Naive B cell (primary cell): ENCODE measurements at places on chromosomes 2 and 18. TPM values are rescaled to one million over a fixed set of nuclear protein-coding genes. Genes with fewer than 3 reads are reported as not detected.

DNA sequence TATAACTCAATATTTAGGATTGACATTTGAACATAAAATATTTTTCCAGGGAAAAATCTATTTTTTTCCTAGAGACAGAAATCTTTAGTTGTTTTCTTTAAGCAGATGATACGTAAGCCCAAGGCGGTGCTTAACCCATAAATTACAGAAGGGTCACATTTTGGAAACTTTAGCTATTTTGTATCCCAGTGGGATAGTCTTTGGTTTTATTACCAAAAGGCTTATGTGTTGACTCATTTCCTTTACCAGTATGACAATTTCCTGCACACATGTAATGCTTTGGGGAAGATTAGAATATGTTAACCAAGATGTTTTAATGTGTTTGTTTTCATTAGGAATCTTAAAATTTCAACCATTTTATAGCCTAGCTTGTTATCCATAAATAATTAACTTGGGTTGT, 24.8 kb downstream of the DYNC1I2 start:
- DNase-seq: no peak

GRCh38 chr2:205658572-205658971, 23.7 kb upstream of the NRP2 start:
- DNase-seq: no peak

GRCh38 chr2:79619976-79620375, 107.1 kb downstream of the CTNNA2 start:
- no peak for DNase-seq

DNA sequence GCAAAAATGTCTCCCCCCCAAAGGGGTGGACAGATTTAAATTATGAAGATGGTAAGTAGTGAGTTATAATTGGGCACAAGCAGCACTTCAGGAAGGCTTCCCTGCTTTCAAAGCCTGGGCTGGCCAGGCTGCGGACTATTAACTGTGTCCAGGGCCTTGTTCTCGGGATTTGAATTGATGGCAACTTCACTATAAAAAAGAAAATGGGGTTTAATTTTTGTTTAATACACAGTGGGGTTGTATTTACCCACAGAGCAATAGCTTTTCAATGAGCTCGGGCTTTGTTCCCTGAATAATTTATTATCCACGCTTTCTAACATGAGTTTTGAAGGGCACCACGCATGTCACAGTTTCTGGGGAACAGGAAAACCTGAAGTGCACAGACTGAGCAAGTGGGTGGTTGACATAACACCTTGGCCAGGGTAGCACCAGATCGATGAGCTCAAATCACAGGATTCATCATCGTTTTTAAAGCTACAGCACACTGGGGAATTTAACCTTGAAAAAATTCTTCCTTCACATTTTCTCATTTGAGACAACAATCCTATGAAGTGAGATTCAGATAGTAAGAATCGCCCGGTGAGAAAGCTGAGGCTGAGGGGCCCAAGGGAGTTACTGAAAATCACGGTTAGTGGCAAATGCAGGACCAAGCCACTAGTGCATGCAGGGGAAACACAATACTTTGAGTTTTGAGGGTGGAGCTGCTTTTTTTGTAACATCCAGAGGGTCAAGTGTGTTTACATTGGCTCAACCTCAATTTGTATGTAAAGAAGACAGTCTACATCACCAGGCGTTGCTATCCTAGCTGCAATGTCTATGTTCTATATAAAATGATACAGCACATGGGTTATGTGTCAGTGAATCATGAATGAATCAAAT, 28.9 kb upstream of the LMAN1 start:
- DNase-seq: no peak

The ASB3 gene
- polyA plus RNA-seq: 20.6 TPM

GRCh38 chr2:72128843-72129227, 18.8 kb downstream of the CYP26B1 start:
- no peak for DNase-seq

GRCh38 chr2:222610746-222611145, 45.1 kb downstream of the FARSB start:
- DNase-seq: no peak

The CAVIN2 gene
- polyA plus RNA-seq: 8.5 TPM

The DSC3 gene
- not detected for polyA plus RNA-seq

- DNase-seq: no peak
Observed at GRCh38 chr18:47898055-47898454, 32.4 kb downstream of the SMAD2 start.

- no peak for DNase-seq
Observed at GRCh38 chr2:73083886-73084800, 12.6 kb upstream of the SFXN5 start.

DNA sequence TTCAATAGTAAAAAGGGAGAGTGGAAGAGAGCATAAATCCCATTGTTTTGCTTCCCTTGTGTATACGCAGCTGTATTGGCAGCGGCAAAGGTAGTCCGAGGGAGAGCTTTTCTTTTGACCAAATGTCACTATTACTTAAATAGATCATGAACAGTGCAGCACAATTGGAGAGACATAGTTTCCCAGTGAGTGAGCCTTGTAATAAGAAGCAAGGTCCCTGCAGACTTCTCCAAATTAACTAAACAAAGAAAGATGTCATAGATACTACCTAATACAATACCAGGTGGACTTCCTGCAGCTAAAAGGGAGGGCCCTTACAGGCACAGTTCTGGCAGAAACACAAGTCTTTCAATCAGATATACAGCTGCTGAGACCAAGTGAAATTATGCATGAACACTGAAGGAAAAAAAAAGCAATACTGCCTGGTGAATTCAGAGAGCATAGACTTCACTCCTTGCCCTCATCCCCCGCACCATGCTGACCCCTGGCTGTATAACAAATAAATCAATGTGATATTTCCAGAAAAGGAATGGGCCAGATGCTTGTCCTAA, 404.7 kb upstream of the CDH2 start:
- DNase-seq: no peak

DNA sequence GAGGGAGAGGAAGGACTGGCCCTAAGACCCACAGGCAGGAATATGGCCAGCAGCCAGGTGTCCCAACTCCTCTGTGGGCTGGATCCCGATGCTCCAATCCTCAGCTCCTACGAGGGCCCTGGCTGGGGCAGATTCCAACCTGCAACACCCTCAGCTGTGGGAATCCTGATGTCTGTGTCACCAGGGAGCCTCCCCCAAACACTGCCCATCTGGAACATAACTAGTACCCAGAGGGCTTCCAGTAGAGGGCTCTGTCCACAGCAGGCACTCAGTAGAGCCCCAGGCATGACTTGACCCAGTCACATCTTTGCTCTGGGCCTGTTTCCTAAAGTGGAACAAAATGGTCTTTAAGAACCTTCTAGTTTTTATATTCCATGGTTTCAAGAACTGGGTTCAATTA, 20.6 kb upstream of the LOXHD1 start:
- DNase-seq: no peak

GRCh38 chr2:222842491-222843174, 18.2 kb upstream of the ACSL3 start:
- DNase-seq: no peak
